ENCODE measurements at places on chromosomes 4 and X.
A peak's percentile ranks its signal among the peaks of the same experiment; 100 is the strongest.

DNA sequence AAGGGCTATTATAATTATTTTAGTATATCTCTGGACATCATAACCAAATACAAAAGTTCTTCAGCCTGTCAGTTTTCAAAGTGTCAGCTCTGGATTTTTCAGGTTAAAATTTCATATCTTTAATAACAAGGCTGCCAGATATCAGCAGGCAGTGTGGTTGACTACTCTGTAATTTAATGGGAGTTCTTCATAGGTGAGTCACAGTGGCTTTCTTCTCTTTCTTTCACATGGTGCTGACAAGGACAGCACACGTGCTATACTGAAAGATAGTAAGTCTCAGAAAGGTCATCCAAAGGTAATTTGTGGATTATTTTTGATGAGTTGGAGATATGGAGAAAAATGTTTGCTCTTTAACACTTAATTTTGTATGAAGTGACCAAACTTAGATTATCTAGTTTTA, 43.2 kb downstream of the GALNT7 start:
- H3K4me3 ChIP-seq, result no peak overlapping the region
- DNase-seq, result no peak
- no peaks in the 10 kb centered on the region for H3K27me3 ChIP-seq
- no peak overlapping the region for H3K27ac ChIP-seq

DNA sequence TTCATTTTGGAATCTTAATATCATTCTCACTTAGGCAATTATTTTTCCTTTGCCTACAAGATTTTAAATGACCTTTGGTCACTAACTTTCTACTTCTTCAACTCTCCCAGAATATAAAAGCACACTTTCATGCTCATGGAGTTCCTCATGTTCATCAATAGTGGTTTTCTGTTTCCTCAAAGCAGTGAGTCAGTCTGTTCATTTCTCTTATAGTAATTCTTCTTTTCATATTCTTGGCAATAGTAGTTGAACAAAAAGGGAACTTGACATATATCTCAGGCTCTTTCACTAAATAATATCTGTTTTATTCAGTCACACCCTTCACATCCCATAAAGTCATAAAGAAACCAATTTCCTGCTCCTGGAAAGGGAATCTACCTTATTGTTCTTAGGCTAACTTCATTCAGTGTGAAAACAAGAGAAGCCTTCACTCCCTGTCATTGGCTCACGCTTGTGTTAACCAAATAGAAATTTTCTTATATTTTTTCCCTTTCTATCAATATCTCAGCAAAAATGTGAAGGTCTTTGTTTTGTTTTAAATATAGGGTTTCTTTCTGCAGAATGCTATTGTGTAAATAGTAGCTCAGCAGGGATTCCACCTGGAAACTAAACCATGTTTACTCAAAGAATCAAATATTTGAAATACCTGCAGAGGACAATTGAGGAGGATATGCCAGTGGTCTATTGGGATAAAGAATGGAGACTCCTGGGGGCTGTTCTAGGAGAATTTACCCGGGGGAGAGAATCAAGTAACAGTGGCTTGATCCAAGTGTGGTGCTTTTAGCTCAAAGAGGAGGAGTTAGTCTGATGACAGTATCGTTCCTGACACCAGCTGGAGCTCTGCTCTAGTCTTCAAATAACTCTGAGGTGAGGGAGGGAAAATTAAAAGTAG, 13.4 kb upstream of the TNIP3 start:
- no peak for DNase-seq
- no peak overlapping the region for H3K27ac ChIP-seq
- H3K4me3 ChIP-seq, result no peak overlapping the region
- no peaks in the 10 kb centered on the region for H3K27me3 ChIP-seq

GRCh38 chr4:794900-795725, 30.8 kb downstream of the CPLX1 start:
- H3K4me3 ChIP-seq, result peak overlapping the region; percentile 53
- H3K4me1 ChIP-seq, result peaks cover 56% of the 10 kb centered on the region
- H3K27me3 ChIP-seq, result peaks cover 3% of the 10 kb centered on the region
- DNase-seq, result peak; percentile 57
- no peaks in the 10 kb centered on the region for H3K36me3 ChIP-seq

DNA sequence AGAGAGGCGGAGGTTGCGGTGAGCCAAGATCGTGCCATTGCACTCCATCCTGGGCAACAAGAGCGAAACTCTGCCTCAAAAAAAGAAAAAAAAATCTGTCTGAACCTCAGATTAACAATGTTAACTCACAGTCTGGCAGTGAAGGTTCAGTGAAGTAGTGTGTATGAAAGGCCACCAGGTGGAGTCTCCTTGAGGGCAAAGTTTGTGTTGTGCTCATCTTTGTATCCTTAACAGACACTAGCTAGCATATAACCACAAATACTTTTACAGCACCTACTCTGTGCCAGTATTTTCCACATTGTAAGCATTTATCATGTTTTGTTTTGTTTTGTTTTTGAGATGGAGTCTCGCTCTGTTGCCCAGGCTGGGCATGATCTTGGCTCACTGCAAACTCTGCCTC, 46.0 kb upstream of the MGST2 start:
- H3K4me3 ChIP-seq, result no peak overlapping the region
- DNase-seq, result no peak
- H3K27me3 ChIP-seq, result no peaks in the 10 kb centered on the region

GRCh38 chr4:38366456-38366855, 297.5 kb upstream of the KLF3 start:
- no peak overlapping the region for H3K27ac ChIP-seq
- H3K4me1 ChIP-seq, result no peaks in the 10 kb centered on the region
- no peak overlapping the region for H3K4me3 ChIP-seq
- no peaks in the 10 kb centered on the region for H3K27me3 ChIP-seq
- DNase-seq, result no peak
- no peaks in the 10 kb centered on the region for H3K36me3 ChIP-seq

Measured in thymus (tissue), 14 donors.